ENCODE measurements at places on chromosomes 1 and 21.

GRCh38 chr1:74964508-74965102, 169.6 kb upstream of the LHX8 start:
- DNase-seq: no peak

DNA sequence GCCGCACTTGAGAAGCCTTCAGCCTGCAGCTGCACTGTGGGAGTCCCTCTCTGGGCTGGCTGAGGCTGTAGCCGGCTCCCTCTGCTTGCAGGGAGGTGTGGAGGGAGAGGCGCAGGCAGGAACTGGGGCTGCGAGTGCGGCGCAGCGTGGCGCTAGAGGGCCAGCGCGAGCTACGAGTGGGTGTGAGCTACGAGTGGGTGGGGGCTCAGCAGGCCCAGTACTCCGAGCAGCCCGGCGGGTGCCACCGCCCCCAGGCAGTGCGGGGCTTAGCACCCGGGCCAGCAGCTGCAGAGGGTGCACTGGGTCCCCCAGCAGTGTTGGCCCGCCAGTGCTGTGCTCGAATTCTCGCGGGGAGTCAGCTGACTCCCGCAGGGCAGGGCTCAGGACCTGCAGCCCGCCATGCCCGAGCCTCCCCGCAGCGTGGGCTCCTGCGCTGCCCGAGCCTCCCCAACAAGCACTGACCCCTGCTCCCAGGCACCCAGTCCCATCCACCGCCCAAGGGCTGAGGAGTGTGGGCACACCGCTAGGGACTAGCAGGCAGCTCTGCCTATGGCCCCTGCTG, 1620.1 kb downstream of the BRINP3 start:
- no peak for DNase-seq

- no peak for DNase-seq
Measured at GRCh38 chr1:3907031-3907534, 7.0 kb upstream of the C1orf174 start.

DNA sequence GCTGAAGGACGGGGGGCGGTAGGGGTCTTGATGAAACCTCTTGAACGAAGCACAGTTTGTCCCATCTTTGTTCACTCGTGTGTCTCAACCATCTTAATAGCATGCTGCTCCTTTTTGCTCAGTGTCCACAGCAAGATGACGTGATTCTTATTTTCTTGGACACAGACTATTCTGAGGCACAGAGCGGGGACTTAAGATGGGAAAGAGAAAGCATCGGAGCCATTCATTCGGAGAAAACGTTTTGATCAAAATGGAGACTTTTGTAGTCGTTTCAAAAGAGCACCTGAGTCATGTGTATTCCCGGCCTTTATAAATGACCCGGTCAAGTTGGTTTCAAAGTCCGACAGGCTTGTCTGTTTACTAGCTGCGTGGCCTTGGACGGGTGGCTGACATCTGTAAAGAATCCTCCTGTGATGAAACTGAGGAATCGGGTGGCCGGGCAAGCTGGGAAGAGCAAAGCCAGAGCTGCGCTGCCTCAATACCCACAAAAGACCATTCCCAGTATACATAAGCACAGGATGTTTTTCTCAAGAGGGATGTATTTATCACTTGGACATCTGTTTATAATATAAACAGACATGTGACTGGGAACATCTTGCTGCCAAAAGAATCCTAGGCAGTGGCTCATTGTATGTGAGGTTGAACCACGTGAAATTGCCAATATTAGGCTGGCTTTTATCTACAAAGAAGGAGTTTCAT, 18.5 kb downstream of the ETS2 start:
- DNase-seq: no peak

- no peak for DNase-seq
Measured at GRCh38 chr1:209619696-209620486, 32.3 kb downstream of the LAMB3 start.

DNA sequence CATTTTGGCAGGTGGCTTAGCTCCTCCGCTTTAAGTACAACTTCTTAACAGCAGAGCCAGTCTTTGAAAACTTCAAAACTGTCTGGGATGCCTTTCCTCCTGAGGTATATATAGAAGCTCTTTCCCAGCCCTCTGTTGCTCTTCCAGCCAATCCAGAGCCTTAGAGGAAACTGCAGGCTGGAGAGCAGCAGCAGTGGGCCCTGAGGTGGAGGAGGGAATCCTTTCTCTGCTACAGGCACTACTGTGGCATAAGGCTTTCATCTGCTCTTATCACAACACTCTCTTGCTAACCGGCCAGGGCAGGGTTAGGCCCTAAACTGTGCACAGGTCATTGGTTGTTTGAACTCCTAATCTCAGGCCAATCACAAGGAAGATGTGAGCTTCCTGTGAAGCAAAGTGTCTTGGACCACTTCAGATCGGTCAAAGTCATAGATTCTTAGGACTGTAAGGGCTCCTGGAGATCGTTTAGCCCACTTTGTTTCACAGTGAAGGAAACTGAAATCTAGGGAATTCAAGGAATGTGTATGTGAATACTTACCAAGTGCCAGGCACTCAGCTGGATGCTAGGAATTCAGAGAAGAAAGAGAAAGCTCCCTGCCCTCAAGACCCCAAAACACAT, at the start of gene RGS5:
Gene RGS5, minus strand, starts transcription at position 84 of the 619 bp plus-strand sequence. Its CDS starts 81 bp downstream, at position 3.
- DNase-seq: no peak

- DNase-seq: no peak
Measured at GRCh38 chr1:87615901-87616300, 287.2 kb downstream of the LMO4 start.

DNA sequence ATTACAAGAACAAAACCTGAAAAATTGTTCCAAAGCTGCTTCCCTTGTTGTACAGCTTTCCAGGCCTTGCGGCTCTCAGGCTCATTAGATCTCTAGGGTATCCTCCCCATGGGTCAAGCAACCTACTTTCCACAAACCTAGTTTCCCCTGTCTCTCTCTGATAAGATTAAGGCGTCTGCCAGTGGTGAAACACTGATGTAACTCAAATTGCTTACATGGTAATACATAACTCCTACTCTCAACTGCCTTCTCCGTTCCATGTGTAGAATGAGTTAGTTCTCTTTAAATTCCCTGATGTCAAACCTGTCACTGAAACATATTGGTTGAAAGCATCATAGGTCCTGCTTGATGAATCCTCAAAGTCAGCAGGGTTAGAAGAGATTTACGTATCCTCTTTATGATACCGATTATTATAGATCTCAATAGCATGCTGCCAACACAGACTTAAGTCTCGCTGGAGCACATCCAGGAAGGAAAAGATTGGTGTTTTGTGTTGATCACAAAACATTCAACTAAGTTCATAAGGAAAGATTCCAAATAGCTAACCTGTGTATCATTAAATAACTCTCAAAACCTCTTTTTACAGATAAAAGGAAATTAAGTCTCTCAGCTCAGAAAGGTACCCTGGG, 10.6 kb downstream of the PPP1R15B start:
- no peak for DNase-seq

DNA sequence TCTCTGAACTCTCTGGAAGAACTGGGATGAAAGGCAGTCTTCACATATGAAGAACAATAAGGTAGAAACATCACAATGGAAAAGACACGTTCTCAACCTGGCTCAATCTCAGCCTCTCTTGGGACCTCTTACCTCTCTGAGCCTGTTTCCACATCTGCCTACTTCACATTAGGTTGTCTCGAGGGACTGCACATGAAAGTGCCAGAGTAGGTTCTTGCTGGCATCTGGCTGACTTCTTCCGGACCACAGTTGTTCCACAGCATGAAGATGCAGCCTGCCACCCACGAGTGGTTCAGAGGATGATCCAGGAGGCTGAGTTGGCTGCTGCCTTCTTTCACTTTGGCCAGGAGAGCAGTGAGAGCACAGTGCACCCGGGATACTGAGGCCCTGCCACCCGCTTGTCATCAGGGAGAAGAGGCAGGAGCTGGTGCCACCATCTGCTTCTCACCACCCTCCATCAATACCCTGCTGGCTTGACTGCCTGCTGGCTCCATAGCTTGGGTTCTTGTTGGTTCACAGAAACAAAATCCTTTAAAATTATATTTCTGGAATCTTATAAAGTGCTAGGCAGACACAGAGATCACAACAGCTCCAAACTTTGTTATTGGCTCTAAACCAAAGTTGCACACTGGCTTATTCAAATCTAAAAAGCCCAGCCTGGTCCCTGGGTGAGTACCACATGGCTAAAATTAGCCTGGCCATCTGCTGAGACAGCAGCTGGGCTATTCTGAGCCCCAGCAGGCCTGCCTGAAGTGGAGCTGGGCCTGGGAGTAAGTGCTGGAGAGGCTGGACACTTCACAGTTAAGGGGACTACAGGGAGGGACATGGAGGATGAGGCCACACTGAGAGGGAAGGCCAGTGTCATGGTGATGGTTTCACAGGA, 46.9 kb upstream of the LIN9 start:
- no peak for DNase-seq

DNA sequence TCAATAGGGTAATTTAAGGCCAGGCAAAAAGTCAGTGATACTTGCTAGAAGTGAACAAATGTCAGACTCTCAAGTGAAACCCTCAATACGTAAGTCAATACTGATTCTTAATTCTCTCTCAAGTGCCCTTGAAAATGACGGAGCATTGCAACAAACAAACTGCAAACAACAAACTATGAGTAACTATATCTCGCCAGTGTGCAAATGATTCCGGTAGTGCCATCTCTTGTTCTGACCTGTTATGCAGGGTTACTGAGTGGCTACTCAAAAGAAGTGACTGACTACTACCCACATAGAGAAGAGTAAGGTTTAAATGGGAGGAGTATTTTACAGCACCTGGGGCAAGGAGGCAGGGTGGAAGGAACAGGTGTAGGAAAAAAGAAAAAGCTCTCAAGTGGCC, 1.6 kb downstream of the SLC19A2 start:
- no peak for DNase-seq

DNA sequence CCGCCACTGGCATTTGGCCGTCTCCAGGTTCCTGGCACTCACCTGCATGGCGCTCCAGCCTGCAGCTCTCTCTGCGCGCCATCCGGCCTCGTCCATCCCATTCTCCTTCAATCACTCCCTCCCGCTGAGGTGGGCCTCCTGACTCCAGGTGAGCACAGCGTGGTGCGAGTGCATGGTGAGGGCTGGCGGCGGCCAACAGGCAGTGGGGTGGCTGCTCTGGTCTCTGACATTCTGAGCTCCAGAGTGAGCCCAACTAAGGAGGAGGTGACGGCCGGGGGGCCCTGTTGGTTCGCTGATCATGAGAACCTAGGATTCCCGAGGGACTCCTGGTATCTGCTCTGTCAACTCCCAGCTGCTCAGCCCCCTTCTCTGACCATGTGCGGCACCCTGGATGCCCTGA, 130.4 kb downstream of the AJAP1 start:
- no peak for DNase-seq

GRCh38 chr1:22222723-22223122, 79.8 kb upstream of the WNT4 start:
- no peak for DNase-seq

- DNase-seq: no peak
Measured at GRCh38 chr1:33713058-33713877, 150.6 kb upstream of the HMGB4 start.

- DNase-seq: no peak
Measured at GRCh38 chr1:97351846-97352245, 569.0 kb downstream of the DPYD start.

GRCh38 chr1:8420318-8420717, 102.4 kb downstream of the SLC45A1 start:
- DNase-seq: no peak

DNA sequence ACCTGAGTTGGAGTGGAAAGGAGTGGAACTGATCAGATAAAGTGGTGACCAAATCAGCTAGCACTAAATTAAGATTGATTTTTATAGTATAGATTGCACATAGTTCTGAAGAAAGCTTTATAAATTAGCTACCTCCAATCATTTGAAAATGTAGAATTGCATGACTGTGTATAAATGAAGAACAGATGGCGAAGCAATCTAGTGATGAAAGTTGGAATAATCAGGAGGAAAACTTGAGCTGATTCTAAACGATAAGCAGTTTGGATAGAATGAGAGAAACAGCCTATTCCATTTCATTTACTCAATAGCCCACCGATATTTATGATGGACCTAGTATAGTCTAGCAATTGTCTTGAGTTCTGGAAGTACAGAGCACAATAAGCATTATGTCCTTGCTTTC, 661.5 kb downstream of the PLA2G4A start:
- no peak for DNase-seq

DNA sequence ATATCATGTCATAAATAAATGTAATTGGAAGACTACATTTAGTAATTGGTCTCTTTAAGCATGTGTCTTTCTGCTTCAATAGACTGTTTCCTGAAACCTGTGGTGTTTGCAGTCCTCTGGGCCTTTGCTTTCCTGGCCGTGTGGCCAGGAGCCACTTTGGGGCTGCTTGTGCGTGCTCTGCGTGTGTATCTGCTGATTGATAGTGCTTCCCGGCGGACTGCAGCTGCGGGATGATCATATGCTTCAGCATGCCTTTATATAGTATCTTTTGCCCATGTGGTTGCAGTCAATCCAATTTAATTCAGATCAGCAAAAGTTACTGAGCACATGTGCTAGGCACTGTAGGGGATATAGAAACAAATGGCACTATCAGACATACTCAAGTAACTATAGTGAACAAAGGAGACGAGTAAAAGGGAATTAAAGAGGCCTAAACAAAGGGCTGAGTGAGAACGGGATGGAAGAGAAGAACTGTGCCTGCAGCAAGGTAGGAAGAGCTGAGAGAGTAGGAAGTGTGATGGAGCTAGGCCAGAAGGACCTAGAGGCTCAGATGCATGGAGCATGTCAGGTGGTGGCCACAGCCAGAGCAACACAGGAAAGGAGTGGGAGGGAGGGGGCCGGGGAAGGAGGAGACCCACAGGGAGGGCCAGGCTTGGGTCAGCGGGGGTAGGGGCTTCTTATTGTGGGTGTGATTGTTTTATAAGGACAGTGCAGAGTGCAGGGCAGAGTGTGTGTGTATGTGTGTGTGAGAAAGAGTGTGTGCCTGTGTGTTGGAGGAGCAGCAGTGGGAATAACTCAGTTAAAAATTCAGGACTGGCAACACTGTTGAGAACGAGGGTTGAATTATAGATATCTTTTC, 27.2 kb upstream of the TTF2 start:
- DNase-seq: no peak

DNA sequence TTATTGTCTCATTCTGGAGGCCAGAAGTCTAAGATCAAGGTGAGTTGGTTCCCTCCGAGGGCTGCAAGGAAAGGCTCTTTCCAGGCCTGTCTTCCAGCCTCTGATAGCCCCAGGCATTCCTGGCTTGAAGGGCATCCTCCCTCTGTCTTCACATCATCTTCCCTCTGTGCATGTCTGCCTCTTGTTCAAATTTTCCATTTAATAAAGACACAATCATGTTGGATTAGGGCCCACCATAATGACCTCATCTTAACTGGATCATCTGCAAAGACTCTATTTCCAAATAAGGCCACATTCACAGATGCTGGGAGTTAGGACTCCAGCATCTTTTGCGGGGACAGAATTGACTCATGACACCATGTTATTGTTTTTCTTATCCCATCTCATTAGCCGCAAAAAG, 24.5 kb downstream of the HUNK start:
- DNase-seq: no peak

Data from cortex of kidney (tissue), 1 donor.